ENCODE measurements at places on chromosomes 7 and 10. TPM values are rescaled to one million over a fixed set of nuclear protein-coding genes. Genes with fewer than 3 reads are reported as not detected.

Gene TNKS2
- 31.1 TPM for total RNA-seq

Gene RHOBTB1
- total RNA-seq: 37.8 TPM

Gene LAMB4
- 0.27 TPM for total RNA-seq

Gene FAM241B
- 1.6 TPM for total RNA-seq

Gene TMEM229A
- total RNA-seq: not detected

Gene ASB10
- total RNA-seq: 9.7 TPM

Gene CDH23
- 1.9 TPM for total RNA-seq

Gene LEP
- 0.15 TPM for total RNA-seq

Gene GPR26
- not detected for total RNA-seq

Gene STEAP1B
- 1.2 TPM for total RNA-seq

Gene SAP25
- total RNA-seq: not detected

Gene DMBT1
- 0.07 TPM for total RNA-seq

GRCh38 chr7:144390481-144390880 is 13.0 kb downstream of the NOBOX start:
- no peaks in the 10 kb centered on the region for H3K36me3 ChIP-seq
- H3K27ac ChIP-seq: no peak overlapping the region
- H3K4me3 ChIP-seq: no peak overlapping the region
- H3K27me3 ChIP-seq: no peaks in the 10 kb centered on the region
- peaks cover 2% of the 10 kb centered on the region for H3K4me1 ChIP-seq

GRCh38 chr7:33485747-33486493 is 356.6 kb downstream of the BBS9 start:
- no peak for DNase-seq
- H3K27ac ChIP-seq: no peak overlapping the region
- H3K4me1 ChIP-seq: peaks cover 9% of the 10 kb centered on the region
- H3K36me3 ChIP-seq: no peaks in the 10 kb centered on the region
- no peak overlapping the region for H3K4me3 ChIP-seq

DNA sequence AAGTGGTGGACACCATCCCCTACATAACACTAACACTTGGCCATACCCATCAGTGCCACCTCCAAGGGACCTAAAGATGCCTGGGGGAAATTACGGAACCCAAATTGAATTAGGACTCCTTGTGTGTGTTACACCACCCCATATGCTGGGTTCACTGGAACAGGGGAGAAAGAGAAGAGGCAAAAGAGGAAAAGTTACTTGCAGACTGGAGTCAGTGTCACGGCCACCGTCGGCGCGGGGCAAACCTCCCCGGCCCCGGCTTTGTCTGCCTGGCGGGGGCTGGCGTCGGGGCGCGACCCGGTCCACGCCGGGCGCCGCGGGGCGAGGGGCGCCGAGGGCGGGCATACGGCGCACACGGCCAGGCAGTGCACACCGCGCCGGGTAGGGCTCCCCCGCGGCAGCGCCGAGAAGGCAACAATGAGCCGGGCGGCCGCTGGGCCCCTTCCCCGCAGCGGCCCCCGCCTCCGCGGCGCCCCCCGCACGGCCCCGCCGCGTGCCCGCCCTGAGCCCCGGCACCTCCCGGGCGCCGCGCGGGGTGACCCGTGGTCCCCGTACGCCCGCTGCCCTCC is 171.1 kb downstream of the FAM107B start:
- no peak overlapping the region for H3K27ac ChIP-seq
- peak overlapping the region; percentile 71 for H3K4me3 ChIP-seq
- peak; percentile 31 for DNase-seq

- no peaks in the 10 kb centered on the region for H3K4me1 ChIP-seq
- no peaks in the 10 kb centered on the region for H3K36me3 ChIP-seq
- H3K27ac ChIP-seq: no peak overlapping the region
- peaks cover under 1% of the 10 kb centered on the region for H3K27me3 ChIP-seq
- no peak overlapping the region for H3K4me3 ChIP-seq
Measured at GRCh38 chr10:1379601-1380000, 323.4 kb downstream of the WDR37 start.

DNA sequence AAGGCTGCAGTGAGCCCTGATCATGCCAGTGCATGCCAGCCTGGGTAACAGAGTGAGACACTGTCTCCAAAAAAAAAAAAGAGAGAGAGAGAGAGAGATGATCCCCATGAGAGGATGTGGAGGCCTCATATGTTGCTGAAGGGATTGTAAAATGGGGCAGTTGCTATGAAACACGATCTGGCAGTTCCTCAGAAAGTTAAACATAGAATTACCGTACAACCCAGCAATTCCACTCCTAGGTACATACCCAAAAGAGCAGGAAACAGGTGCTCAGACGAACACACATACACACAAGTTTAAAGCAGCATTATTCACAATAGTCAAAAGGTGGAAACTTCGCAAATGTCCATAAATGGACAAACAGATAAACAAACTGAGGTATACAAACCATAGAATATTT is 27.4 kb upstream of the CYTH3 start:
- no peak overlapping the region for H3K4me3 ChIP-seq
- H3K27me3 ChIP-seq: no peaks in the 10 kb centered on the region

GRCh38 chr7:30750683-30751650 is 968 bp upstream of the INMT start:
- peak; percentile 83 for DNase-seq
- peak overlapping the region; percentile 78 for H3K27ac ChIP-seq
- H3K4me1 ChIP-seq: peaks cover 40% of the 10 kb centered on the region
- H3K27me3 ChIP-seq: no peaks in the 10 kb centered on the region
- peak overlapping the region; percentile 18 for H3K4me3 ChIP-seq

DNA sequence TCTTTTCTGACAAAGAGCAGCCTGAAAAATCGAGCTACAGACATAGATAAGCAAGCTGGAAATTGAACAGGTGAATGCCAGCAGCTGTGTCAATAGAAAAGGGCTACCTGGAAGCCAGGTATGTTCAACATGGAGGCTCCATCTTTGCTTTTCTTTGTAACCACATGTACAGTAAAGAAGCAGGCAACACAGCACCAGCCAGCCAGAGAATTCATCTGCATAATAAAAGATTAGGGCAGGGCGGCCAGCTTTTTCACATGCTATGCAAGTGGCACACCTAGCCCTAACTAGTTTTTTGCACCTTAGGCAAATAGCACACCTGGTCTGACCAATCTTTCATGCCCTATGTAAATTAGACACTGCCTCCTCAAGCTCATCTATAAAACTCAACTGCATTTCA is 25.7 kb downstream of the COG5 start:
- DNase-seq: no peak
- no peaks in the 10 kb centered on the region for H3K27me3 ChIP-seq
- H3K27ac ChIP-seq: no peak overlapping the region
- no peaks in the 10 kb centered on the region for H3K36me3 ChIP-seq

DNA sequence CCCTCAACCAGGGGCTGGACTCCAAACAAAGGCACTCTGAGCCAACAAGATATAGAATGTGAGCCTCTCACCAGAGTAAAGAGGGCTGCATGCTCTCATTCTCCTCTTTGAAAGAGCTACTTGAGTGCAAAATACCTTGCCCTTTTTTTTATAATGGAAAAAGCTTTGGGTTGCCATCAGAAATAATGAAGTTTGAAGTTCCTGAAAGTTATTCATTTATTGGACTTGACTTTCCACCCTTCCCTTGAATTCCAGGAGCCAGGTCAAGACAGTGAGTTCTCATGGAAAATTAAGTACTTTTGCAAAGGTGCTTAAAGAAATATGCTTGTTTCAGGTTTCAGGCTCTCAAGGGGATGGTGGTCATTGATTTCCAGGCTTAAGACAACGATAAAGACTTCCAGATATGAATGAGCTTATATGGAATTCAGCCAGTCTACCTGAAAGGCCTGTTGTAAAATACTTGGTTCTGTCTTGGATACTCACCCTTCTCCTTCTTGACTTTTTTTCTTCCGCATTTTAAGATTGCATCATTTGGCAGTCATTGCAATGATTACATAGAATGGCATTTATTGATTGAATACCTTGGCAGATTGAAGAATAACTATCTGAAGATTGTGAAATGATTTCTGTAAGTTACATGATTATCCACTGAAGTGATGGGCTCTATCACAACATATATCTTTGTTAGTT is 696.4 kb downstream of the INHBA start:
- no peaks in the 10 kb centered on the region for H3K36me3 ChIP-seq
- no peak overlapping the region for H3K27ac ChIP-seq
- no peaks in the 10 kb centered on the region for H3K27me3 ChIP-seq
- DNase-seq: no peak
- no peak overlapping the region for H3K4me3 ChIP-seq

DNA sequence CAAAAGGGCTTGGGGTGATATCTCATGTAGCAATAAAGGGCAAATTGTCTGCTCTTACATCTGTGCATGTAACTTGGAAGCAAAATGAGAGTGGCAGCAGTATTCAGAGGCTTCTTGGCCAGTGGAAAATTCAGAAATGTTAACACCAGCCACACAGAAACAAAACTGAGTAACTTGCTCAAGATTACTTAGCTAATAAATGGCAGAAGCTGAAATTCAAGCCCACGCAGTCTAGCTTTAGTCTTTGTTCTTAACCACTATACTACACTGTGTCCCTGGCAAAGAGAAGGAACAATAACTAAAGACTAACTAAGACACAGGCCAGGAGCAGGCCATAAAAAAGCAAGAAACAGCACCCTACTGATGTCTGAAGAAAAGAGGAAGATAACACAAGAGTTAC is 185.9 kb upstream of the ASAH2 start:
- no peak for DNase-seq
- H3K4me1 ChIP-seq: peaks cover 7% of the 10 kb centered on the region
- no peak overlapping the region for H3K4me3 ChIP-seq
- H3K27me3 ChIP-seq: no peaks in the 10 kb centered on the region

- no peaks in the 10 kb centered on the region for H3K36me3 ChIP-seq
- no peaks in the 10 kb centered on the region for H3K27me3 ChIP-seq
- H3K27ac ChIP-seq: no peak overlapping the region
- no peak overlapping the region for H3K4me3 ChIP-seq
Measured at GRCh38 chr7:7099584-7100014, 82.7 kb upstream of the C1GALT1 start.

- H3K27me3 ChIP-seq: no peaks in the 10 kb centered on the region
- no peak for DNase-seq
- no peaks in the 10 kb centered on the region for H3K4me1 ChIP-seq
- H3K4me3 ChIP-seq: no peak overlapping the region
- H3K27ac ChIP-seq: no peak overlapping the region
Measured at GRCh38 chr10:74419491-74419951, 268.5 kb downstream of the ADK start.

- H3K27me3 ChIP-seq: no peaks in the 10 kb centered on the region
- no peak overlapping the region for H3K27ac ChIP-seq
- no peaks in the 10 kb centered on the region for H3K4me1 ChIP-seq
- no peak overlapping the region for H3K4me3 ChIP-seq
- no peaks in the 10 kb centered on the region for H3K36me3 ChIP-seq
Measured at GRCh38 chr10:112246-112645, 23.0 kb upstream of the ZMYND11 start.

- H3K36me3 ChIP-seq: no peaks in the 10 kb centered on the region
- H3K4me3 ChIP-seq: no peak overlapping the region
- H3K27me3 ChIP-seq: no peaks in the 10 kb centered on the region
- H3K27ac ChIP-seq: no peak overlapping the region
Measured at GRCh38 chr10:132915411-132915810, 27.0 kb downstream of the CFAP46 start.

DNA sequence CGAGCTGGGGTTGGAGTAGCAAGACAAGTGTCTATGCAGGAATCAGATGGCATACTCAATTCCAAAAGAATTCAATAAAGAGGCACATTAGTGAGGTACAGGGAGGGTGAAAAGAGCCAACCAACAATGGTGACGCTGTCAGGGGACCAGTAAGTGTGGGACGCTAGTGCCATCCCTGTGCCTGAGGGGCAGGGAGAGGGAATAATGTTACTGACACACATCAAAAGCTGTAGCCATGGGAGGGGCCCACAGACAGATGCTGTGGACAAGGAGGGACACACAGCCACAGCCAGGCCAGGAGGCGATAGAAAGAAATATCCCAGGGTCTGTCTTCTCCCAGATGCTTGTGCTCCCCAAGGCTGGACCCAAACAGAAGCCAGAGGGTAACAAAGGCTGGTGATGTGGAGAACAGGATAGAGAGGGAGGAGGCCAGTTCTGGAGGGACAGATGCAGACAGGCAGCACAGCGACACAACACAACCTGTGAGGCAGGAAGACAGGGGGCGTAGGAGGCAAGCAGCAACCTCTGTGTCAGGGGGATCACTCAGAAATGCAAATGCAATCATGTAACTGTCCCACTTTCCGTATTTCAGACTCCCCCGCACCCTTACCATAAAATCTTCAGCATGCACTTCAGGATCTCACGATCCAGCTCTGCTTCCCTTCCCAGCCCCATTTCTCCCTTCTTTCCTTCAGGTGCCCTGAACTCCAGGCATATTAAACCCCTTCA is 240.5 kb upstream of the FZD8 start:
- H3K36me3 ChIP-seq: no peaks in the 10 kb centered on the region
- DNase-seq: no peak
- no peaks in the 10 kb centered on the region for H3K27me3 ChIP-seq
- no peak overlapping the region for H3K4me3 ChIP-seq
- H3K27ac ChIP-seq: no peak overlapping the region
- no peaks in the 10 kb centered on the region for H3K4me1 ChIP-seq

DNA sequence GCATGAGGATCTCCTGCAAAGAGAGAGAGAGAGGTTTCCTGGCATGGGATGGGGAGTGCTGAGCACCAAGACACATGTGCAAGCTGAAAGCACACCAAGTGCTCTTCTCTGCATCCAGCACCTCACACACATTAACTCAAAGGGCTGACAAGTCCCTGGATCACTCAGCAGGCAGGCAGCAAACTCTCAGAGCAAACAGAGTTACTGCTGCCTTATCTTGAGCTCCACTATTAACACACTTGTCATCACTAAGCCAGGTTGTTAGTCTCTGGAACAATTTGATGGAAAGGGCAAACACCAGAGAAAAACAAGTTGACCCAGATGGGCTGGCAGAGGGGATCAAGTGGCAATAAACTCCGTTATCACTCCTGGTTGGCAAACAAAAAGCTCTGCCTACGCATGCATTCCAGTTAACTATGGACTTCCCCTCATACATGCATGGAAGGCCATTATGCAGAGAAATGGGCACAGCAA is 349.9 kb downstream of the KCNMA1 start:
- no peak overlapping the region for H3K4me3 ChIP-seq
- no peaks in the 10 kb centered on the region for H3K27me3 ChIP-seq
- no peak for DNase-seq
- no peaks in the 10 kb centered on the region for H3K36me3 ChIP-seq
- H3K27ac ChIP-seq: no peak overlapping the region
- peaks cover 22% of the 10 kb centered on the region for H3K4me1 ChIP-seq

DNA sequence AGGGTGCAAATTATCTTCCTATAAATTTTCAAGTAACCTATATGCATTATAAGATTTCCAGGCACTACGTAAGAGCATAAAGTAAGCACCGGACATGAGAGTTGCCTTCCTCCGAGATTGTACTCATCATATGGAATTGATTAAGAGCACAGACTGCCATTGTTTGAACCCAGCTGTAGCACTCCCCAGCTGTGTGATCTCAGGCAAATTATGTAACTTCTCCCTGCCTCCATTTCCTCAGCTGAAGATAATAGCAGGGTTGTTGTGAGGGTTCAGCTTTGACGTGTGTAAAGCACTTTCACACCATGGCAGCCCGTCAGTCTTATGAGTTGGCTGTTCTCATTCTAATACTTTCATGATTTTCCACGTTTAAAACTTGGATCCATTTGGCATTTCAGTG is 122.6 kb downstream of the ITIH5 start:
- H3K4me1 ChIP-seq: no peaks in the 10 kb centered on the region
- no peaks in the 10 kb centered on the region for H3K36me3 ChIP-seq
- no peaks in the 10 kb centered on the region for H3K27me3 ChIP-seq
- H3K4me3 ChIP-seq: no peak overlapping the region
- no peak overlapping the region for H3K27ac ChIP-seq

GRCh38 chr10:70085975-70086613 is 33.4 kb downstream of the MACROH2A2 start:
- no peaks in the 10 kb centered on the region for H3K4me1 ChIP-seq
- no peaks in the 10 kb centered on the region for H3K36me3 ChIP-seq
- H3K27me3 ChIP-seq: no peaks in the 10 kb centered on the region
- no peak overlapping the region for H3K27ac ChIP-seq

GRCh38 chr7:91431601-91432000 is 167.4 kb downstream of the FZD1 start:
- no peaks in the 10 kb centered on the region for H3K27me3 ChIP-seq
- no peaks in the 10 kb centered on the region for H3K36me3 ChIP-seq
- no peak overlapping the region for H3K27ac ChIP-seq
- H3K4me1 ChIP-seq: no peaks in the 10 kb centered on the region

All from psoas muscle (tissue), 8 donors.